Cortex of kidney (tissue), 1 donor: ENCODE measurements at places on chromosomes 1 and 21.
A peak's percentile ranks its signal among the peaks of the same experiment; 100 is the strongest.

DNA sequence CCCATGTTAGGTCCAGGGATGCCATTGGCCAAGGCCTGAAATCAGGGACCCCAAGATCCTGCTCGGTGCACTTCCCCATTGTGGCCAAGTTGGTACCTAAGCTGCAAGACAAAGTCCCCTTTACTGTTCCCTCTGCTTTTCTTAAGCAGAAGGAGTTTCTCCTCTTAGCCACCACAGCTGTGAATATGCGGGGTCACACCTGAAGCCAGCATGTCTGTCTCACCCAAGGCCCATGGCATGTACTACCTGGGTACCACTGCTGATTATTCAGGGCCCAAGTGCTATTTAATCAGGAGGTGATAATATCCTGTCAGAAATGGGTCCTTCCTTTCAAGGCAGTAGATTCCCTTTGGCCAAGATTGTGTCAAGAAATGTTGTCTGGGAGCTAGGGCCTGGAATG is 133.9 kb upstream of the DNAH14 start:
- no peak for DNase-seq

GRCh38 chr1:204340081-204340889 is 19.4 kb downstream of the PLEKHA6 start:
- DNase-seq = no peak

DNA sequence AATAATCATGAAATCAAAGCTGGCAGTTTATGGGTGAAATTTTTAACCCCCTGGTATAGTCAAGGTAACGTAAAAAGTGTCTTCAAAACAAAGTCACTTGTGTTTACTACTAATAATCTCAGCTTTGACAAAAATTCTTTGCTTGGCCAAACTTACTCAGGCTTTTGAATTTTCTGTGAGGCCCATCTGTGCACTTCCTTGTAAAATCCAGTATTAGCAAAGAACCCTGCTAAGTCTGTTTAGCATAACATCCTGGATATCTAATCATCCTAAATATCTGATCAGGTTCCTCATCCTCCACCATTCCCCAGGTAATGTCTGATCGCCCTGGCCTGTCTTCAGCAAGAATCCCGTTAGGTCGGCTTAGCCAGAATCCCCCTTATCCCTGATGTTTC is 3.0 kb downstream of the LYST start:
- DNase-seq = no peak

- DNase-seq = peak; percentile 51
Measured at GRCh38 chr1:37595440-37596181, at the start of gene GNL2. Gene GNL2, minus strand, starts transcription at chr1:37595937. Its CDS starts 115 bp downstream, at chr1:37595822.

GRCh38 chr1:108878678-108879077 is 1.9 kb downstream of the GPSM2 start:
- DNase-seq = no peak

DNA sequence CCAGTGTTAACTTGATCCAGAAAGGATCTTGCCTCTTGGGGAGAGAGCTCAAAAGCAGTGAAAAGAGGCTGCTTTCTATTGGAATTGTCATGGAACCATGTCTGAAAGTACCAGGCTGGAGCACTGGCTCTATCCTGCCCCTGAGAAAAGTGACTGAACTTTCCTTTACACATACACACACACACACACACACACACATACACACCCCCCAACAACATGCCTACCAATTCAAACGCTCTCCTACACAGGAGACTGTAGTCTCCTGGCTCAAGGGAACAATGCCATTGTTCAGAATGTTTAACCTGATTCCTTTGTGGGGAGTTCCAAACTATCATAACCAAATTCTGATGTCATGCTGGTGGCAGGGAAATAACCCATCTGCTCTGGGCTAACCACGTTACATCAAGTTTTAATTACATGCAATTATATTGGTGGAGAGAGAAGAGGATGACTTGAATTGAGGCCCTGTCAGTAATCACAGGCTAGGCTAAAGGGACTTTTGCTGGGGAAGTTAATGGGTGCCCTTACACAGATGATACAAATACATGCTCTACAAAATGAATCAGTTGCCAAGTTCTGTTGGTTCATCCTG is 52.3 kb upstream of the DUSP10 start:
- DNase-seq = no peak

DNA sequence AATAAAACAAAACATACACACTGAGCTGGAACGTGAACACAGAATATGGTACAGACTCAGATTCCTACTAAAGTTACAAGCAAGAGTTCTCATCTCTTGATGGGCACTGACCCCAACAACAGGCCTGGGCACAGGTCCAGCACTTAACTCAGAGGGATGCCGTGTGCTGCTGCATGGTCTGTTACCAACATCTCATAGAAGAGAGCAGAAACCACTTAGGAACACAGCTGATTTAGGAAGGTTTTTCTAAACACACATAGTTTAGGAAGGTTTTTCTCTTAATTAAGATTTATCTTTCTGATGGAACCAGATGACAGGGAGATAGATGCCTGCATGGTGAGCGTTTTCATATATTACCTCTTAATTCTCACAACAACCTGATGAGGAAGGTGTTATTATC is 1.5 kb downstream of the GCLM start:
- no peak for DNase-seq

DNA sequence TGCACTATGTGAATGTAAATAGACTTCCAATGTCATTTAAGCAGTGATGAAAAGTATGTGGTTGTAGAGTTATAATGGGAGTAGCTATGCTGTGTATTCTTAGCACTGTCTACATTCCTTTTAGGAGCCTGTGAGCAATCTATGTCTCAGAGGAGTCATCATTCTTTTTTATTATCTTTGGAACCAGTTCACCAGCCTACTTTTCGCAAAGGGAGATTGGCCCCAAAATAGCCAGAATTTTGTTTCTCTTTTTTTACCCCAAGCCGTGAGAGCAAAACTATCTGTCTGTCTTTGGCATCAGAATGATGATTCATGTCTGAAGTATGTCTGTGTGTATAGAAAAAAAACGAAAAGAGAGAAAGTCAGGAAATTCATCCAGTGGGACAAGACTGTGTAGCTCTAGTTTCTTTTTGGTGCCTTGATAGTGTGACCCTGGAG is 44.2 kb downstream of the OSBPL9 start:
- no peak for DNase-seq

DNA sequence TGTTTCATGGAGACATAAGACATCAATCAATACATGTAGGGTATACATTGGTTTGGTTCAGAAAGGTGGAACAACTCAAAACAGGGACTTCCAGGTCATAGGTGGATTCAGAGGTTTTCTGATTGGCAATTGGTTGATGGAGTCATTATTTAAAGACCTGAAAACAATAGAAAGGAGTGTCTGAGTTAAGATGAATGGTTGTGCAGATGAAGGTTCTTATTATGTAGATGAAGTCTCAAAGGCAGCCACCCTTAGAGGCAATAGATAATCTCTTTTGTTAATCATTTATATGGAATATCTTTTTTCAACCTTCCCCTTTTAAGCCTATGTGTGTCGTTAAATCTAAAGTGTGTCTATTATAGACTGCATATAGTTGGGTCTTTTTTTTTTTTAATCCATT is 67.8 kb upstream of the LYPLAL1 start:
- no peak for DNase-seq

GRCh38 chr21:32135401-32136363 is 143.2 kb downstream of the MIS18A start:
- no peak for DNase-seq

DNA sequence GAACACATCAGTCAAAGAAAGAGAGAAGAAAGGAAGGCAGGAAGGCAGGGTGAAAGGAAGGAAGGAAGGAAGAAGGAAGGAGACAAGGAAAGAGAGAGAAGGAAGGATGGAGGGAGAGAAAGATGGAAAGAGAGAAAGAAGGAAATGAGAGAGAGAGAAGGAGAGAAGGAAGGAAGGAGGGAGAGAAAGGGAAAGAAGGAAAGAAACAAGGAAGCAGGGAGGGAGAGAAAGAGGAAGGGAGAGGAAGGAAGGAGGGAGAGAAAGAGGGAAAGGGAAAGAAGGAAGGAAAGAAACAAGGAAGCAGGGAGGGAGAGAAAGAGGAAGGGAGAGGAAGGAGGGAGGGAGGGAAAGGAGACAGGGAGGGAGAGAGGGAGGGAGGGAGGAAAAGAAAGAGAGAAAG is 35.4 kb upstream of the SAMD11 start:
- DNase-seq = no peak

GRCh38 chr1:61058483-61059245 is 23.7 kb upstream of the NFIA start:
- no peak for DNase-seq

DNA sequence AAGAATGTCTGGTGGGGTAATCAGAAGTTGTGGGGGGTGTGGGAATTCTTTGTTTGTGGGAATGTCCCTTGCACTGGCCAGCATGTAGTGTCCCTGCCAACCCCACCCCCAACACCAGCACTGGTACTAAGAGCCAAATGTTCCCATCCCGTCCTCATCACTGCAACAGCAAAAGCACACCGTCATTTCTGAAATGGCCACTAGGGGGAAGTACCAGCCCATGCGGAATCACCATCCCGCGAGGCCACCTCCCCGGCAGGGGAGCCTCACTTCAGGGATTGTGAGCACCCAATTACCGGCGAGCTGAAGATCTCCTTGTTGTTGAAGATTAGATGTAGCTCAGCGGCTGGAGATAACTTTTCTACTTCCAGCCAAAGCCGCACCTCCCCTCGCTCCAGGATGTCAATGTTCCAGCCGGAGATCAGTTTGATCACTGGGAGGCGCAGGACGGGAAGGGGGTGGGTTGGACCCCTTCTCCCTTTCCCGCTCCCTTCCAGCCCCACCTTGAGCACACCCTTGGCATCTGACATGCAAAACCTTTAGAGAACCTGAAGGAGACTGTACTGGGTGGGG is 41.0 kb downstream of the MYOM3 start:
- DNase-seq = no peak

DNA sequence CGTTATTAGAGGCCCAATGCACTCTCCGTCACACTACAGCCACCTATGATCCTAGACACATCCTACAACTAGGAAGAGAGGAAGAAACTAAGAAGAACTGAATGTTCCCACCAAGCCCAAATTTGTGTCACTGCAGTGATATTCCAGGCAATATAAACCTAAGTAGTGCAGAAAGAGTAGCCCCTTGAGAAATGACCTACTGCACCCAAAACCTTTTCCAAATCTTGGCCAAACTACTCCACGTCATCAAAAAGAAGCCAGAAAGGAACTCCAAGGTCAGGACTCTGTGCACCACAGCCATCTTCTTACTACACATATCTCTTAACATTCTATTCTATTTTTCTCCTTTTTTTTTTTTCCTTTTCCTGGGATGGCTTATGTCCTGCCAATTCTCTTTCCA is 60.2 kb downstream of the ADAMTS1 start:
- DNase-seq = no peak

- DNase-seq = no peak
Measured at GRCh38 chr21:36377391-36377842, 7.8 kb upstream of the CHAF1B start.

- DNase-seq = no peak
Measured at GRCh38 chr1:66729119-66729518, 23.1 kb upstream of the DYNLT5 start.

GRCh38 chr1:63408331-63408730 is 40.9 kb downstream of the ALG6 start:
- DNase-seq = no peak

DNA sequence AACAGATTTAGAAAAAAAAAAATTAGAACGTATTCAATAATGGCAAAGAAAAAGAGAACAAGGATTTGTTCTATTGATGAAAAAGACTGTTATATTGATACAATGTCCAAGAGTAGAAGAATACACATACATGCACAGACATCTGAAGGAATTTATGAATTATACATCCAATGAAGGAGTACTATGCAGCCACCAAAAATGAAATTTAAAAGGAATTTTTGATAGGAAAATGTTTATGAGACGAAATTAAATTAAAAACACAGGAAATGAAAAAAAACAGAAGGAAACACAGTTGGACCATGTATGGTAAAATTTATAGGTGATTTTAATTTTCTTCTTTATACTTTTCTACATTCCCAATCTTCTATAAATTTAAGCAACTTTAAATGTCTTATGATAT is 110.3 kb downstream of the LTN1 start:
- no peak for DNase-seq

DNA sequence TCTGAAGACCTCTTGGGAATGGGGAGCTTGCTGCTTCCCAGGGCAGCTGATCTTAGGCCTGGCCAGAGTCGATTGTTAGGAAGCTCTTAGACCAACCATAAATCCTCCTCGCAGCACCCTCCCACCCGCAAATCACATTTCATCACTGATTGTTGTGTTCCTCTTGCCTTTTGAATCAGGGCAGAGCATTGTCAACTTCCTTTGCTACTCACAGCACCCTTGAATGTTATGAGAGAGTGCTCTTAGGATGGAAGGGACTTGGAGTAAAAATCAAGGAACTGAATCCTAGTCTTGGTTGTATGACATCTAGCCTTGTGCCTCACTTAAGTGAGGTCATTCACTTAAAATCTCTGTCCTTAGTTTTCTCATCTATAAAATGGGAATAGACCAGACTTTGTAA is 3.0 kb downstream of the VASH2 start:
- no peak for DNase-seq

GRCh38 chr1:35845766-35846165 is 37.2 kb upstream of the AGO1 start:
- no peak for DNase-seq

DNA sequence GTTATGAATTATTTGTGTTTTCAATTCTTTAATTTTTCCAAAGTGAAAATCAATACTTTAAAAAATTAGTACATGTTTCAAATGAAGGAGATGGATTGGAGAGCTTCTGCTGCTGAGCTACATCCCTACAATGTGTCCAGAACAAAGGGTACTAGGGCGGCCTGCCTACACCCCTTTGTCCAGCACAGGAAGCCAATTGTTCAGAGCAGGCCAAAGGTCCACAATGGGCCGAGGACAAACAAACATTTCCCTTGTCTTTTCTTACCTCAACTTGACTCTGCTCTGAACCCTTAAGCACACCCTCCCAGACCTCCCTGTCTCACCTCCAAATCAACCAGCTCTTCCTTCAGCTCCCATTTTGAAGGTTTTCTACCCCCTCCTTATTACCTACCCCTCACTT is 39.4 kb upstream of the CAMK1G start:
- no peak for DNase-seq

- DNase-seq = no peak
Measured at GRCh38 chr1:215458562-215458961, 108.5 kb upstream of the KCTD3 start.

DNA sequence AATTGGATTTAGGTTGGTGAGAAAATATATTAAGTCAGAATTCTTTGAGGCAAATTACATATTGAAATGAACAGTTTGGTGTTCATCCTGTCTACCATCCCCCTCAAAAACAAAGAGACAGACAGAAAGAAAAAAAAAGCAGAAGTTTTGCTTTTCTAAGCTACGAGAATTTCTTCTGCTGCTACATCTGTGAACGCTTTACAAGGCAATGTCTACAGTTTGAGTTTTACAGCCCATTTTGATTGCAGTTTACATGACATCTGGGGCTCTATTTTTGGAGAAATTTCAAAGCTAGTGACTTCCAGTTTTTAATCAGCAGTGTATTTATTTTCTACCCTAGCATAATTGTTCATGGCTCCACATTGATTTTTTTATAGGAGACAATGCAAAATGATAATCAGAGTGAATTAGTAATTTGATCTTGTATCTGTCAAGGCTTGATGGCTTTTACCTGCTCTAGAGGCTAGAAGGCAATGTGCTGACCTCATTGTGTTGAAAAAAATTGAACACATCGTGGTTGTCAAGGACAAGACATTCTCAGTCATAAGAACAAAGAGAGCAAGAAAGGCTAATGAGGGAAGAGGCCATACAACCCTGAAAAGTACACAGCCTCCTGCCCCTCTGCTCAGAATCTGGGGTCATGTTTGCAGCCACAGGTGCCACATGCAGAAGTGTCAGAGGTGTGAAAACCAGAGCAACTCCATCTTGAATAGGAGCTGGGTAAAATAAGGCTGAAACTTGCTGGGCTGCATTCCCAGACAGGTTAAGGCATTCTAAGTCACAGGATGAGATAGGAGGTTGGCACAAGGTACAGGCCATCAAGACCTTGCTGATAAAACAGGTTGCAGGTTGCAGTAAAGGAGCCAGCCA is 201.0 kb upstream of the CAMK1G start:
- no peak for DNase-seq
